ENCODE measurements at places on chromosomes 5 and 9. TPM values are rescaled to one million over a fixed set of nuclear protein-coding genes. Genes with fewer than 3 reads are reported as not detected.

Gene MXD3
- 10.4 TPM for total RNA-seq

Gene DOCK2
- total RNA-seq = 0.13 TPM

Gene STOM
- total RNA-seq = 86.2 TPM

Gene PCDHA1
- under 0.01 TPM for total RNA-seq

Gene ACER2
- 2.5 TPM for total RNA-seq

Gene LRRC26
- not detected for total RNA-seq

Gene SLIT3
- 42.5 TPM for total RNA-seq

Gene CLIC3
- 4.8 TPM for total RNA-seq

Gene SLCO4C1
- not detected for total RNA-seq

Gene IGFBPL1
- total RNA-seq = not detected

Gene GPX3
- 21.5 TPM for total RNA-seq

Gene TMEM215
- not detected for total RNA-seq

Gene NOTCH1
- 39.6 TPM for total RNA-seq

Gene ALDOB
- not detected for total RNA-seq

Gene TMEFF1
- 1.1 TPM for total RNA-seq

Gene CARD9
- 2.6 TPM for total RNA-seq
